ENCODE measurements at places on chromosomes 12 and 14.

DNA sequence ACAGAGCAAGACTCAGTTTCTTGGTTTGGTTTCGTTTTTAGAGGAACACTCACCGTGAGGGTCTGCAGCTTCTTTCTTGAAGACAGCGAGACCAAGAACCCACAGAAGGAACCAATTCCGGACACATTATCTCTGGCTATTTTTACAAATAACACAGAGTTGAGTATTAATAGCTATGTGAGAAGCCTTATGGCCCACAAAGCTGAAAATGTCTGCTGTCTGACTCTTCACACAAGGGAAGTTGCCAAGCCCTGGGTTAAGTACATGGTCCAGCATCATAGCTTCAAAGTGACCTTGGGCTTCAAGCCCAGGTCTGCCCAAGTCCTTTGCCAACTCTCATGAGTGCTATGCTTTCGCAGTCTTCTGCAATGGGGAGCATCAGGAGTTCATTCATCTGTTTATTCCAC is 2.6 kb upstream of the LGMN start:
- DNase-seq = no peak

GRCh38 chr12:63151623-63152320 is 771 bp upstream of the AVPR1A start:
- peak; percentile 24 for DNase-seq

- no peak for DNase-seq
Observed at GRCh38 chr14:89141862-89142261, 275.2 kb downstream of the FOXN3 start.

DNA sequence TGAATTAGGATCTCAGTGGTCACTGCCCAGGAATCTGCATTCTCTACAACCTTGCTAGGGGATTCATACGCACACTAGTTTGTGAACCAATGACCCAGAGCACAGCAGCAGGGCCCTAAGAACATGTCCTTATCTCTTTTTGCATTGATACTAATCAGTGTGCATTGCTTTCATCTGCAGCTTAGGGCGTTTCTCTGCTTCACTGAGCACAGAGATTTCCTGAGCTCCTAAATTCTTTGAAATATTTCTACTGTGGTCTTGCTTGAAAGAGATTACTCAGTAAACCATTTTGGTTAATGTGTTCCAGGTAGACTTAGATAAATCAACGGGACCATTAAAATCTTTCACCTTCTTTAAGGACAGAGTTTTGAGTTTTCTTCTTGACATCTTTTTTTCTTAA is 351.3 kb upstream of the KITLG start:
- DNase-seq = no peak

DNA sequence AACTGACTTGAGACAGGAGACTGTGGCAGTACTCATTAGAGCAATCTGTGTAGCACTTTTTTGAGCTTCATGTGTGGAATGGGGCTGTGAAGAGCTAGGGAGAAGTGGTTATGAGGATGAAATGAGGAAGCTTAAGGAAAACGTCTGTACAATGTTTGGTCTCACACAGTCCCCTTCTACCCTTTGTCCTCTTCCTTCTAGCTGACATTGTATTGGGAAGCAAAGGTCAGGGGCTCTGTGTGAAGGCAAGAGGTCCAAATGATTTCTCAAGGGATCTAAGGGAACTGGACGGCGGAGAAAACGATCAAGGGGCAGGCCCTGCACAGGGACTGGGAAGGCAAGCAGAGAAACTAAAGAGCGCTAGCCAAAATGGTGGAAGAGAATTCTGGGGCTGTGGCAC is 13.1 kb upstream of the CIPC start:
- DNase-seq = no peak

- no peak for DNase-seq
Observed at GRCh38 chr12:80938397-80938796, 663 bp upstream of the LIN7A start.

- no peak for DNase-seq
Observed at GRCh38 chr12:39352471-39353017, 90.4 kb downstream of the KIF21A start.

DNA sequence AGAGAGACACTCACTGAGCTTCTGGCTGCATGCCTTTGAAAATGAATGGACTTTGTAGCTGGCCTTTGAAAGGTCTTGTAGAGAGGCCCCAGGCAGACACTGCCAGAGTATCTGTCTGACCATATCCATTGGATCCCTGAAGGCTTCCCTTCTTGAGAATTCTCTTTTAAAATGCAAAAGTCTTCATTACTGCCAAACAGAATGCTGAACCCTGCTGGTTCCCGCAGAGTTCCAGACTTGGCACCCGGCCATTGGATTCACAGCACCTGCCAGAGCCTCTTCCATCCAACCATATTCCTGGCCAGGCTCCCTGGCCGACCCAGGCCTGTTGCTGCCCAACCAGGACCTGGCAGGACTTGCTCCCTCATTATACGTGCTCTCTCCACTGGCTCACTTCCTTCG is 182.5 kb downstream of the GXYLT1 start:
- DNase-seq = peak; percentile 63

- no peak for DNase-seq
Observed at GRCh38 chr12:3995306-3995705, 122.1 kb upstream of the PARP11 start.

- no peak for DNase-seq
Observed at GRCh38 chr12:127455347-127456265, 811.4 kb upstream of the TMEM132C start.

DNA sequence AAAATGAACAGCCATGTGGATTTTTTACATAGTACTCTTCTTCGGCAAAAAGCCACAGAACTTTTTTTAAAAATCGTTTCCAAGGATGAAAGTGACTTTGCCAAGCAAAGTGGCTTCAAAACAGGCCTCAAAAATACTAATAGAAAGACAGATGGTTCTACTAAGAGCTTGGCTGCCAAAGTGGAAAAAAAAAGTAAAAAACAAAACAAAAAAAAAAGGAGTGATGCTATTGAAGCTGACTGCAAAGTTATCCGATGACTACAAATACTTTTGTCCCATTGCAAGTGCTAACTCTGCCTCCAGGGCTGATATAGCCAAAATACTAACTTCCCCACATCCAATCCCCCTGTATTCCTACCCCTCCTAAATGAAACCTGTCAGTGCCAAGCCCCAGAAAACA is 277.6 kb downstream of the SOX5 start:
- DNase-seq = no peak

DNA sequence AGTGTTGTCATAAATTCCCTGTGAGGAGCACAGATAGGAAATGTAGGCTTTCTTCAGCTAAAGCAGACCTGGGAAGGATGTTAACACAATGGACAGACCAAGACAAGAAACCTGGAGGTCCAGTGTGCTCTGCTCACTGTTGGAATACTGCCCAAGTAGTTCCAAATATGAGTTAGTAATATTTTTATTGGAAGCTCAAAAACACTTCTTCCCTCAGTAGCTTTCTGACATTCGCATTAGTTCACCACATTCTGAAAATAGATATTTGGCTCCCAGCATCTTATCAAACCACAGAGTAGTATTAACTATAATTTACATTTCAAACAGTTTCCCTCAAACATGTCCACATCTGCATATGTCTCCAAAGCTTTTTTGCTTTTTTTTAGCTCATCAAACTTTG is 74.8 kb upstream of the PYGL start:
- no peak for DNase-seq

DNA sequence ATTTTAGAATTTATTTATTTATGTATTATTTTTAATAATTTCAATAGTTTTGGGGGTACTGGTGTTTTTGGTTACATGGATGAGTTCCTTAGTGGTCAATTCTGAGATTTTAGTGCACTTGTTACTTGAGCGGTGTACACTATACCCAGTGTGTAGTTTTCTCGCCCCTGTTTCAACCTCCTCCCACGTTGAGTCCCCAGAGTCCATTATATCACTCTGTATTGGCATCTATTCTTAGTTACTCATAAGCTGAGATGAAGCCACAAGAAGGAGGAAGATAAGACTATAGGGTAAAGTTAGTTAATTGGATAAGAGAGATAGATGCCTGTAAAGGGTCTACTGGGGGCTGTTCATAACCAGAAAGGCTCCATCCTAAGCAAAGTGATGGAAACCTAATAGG is 4.0 kb downstream of the C1S start:
- no peak for DNase-seq

GRCh38 chr12:68158432-68158831 is 1.1 kb downstream of the IFNG start:
- no peak for DNase-seq
